ENCODE measurements at places on chromosomes 5 and 9. TPM values are rescaled to one million over a fixed set of nuclear protein-coding genes. Genes with fewer than 3 reads are reported as not detected.

DNA sequence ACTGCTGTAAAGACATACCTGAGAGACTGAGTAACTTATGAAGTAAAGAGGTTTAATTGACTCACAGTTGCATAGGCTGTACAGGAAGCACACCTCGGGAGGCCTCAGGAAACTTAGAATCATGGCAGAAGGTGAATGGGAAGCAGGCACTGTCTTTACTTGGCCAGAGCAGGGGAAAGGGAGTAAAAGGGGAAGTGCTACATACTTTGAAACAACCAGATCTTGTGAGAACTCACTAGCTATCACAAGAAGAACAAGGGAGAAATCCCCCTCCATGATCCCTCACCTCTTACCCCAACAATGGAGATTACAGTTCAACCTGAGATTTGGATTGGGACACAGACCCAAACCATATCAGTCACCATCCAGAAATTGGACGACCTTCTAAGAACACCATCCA, 1285.8 kb upstream of the CDH9 start:
- DNase-seq, result no peak

DNA sequence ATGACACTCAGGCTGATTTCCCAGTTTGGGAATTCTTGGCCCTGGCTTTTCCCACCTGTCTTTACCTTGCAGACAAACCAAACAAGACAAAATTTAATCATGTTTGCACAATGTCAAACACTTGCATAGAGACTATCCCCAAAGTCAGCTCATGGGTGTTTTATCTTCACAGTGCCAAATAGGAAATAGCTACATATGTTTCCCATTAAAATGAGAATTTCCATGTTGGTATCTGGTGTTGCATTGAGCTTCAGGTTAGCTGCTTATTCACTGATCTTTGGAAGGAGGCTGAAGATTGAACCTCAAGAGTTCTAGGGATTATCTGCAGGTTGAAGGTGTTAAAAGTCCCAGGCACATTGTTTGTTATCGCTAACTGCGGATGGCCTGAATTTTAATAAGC, 19.5 kb downstream of the MAP1B start:
- no peak for DNase-seq

DNA sequence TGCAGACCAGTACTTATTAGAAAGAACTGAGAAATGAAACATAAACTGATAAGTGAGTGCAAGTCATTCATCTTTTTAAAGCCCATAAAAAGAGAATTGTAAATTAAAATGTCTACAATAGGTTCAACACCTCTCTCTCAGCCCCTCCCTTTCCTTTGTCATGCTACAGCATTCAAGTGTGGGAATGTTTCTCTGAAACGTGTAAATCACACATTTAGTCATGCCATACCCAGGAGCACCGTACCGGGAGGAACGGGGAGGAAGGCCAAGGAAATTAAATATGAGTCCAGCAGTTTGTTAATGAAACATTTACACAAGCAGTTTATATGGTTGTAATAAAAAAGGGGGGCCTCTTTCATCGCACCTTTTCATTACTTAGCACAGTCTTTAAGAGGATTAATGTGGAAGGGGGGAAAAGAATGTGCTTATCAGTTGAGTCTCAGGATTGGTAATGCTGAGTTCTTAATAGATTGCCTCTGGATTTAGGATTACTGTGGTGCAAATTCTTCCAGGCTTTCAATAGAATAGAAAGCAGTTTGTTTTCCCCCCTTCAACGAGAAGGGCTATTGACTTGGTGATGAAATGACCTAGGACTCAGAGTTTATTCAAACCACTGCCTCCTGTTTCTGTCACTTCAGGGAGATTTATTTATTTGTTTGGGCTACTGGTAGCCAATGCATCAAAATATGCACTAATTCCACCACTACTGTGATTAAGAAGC, 176.0 kb upstream of the ZNF608 start:
- no peak for DNase-seq

GRCh38 chr5:32814620-32815019, 103.5 kb downstream of the NPR3 start:
- no peak for DNase-seq

DNA sequence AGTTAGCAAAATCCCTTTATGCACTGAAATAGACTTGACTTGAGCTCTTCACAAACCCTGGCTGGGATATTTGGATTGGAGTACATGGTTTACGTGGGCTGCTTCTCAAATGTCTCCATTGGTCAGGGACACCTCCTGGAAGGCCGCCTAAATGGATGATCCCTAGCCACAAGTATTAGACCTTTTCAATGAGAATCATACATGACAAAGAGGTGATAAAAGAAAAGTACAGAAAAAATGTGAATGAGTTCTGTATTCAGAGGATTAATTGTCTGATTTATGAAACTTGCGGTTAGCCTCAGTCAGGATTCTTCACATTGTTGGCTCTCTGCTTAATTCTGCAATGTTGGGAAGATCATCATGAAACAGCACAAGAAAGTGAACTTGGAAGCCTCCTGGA, 752.8 kb upstream of the ADAMTS16 start:
- DNase-seq, result no peak

Gene AFAP1L1
- total RNA-seq, result not detected

- DNase-seq, result no peak
Observed at GRCh38 chr5:100479079-100479688, 56.0 kb upstream of the FAM174A start.

Gene SLC25A48
- not detected for total RNA-seq

Gene LHX3
- 0.08 TPM for total RNA-seq
